Activated CD8-positive, alpha-beta memory T cell treated with anti-CD3 and anti-CD28 coated beads, Interleukin-2, amount 10 ng/mL, durations not matched to agents 7 days and 5 days (primary cell): ENCODE measurements at places on chromosomes 6 and 20. TPM values are rescaled to one million over a fixed set of nuclear protein-coding genes. Genes with fewer than 3 reads are reported as not detected.

GRCh38 chr20:51725584-51726176 is 42.5 kb downstream of the ATP9A start:
- peaks cover 19% of the 10 kb centered on the region for H3K27me3 ChIP-seq
- H3K4me1 ChIP-seq = no peaks in the 10 kb centered on the region
- no peak overlapping the region for H3K27ac ChIP-seq
- no peaks in the 10 kb centered on the region for H3K36me3 ChIP-seq

DNA sequence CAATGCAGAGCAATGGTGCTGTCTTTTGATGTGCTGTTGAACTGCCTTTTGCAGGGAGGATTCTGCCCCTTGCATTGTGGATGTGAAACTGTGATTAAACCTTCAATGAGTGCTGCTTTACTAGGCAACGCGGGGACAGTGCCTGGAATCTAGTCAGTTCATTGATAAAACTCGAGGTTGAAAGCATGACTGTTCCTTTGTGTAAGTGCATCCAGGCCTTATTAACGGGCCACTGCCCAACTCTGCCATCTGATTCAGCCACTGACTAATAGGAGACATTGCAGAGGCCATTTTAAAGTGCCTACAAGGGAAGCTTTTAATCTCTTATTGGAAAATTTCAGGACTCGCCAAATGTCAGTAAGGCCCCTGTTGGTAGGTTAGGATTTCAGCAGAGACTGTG is 49.3 kb downstream of the SLC35F1 start:
- no peak overlapping the region for H3K27ac ChIP-seq
- DNase-seq = no peak
- H3K4me1 ChIP-seq = no peaks in the 10 kb centered on the region
- H3K27me3 ChIP-seq = no peaks in the 10 kb centered on the region

- peaks cover 27% of the 10 kb centered on the region for H3K36me3 ChIP-seq
- peaks cover 54% of the 10 kb centered on the region for H3K4me1 ChIP-seq
- no peak overlapping the region for H3K4me3 ChIP-seq
- H3K27me3 ChIP-seq = no peaks in the 10 kb centered on the region
Measured at GRCh38 chr6:130720076-130720715, 107.0 kb upstream of the SMLR1 start.

- H3K4me3 ChIP-seq = no peak overlapping the region
- no peak for DNase-seq
- H3K36me3 ChIP-seq = no peaks in the 10 kb centered on the region
- H3K4me1 ChIP-seq = no peaks in the 10 kb centered on the region
- no peaks in the 10 kb centered on the region for H3K27me3 ChIP-seq
Measured at GRCh38 chr20:3565851-3566250, 95.0 kb downstream of the ATRN start.

- no peaks in the 10 kb centered on the region for H3K27me3 ChIP-seq
- H3K27ac ChIP-seq = no peak overlapping the region
- no peaks in the 10 kb centered on the region for H3K4me1 ChIP-seq
- H3K4me3 ChIP-seq = no peak overlapping the region
- no peaks in the 10 kb centered on the region for H3K36me3 ChIP-seq
Measured at GRCh38 chr6:165689699-165690098, 26.7 kb upstream of the PDE10A start.

TBX18 gene
- not detected for total RNA-seq

FYN gene
- 323 TPM for total RNA-seq

BNIP5 gene
- not detected for total RNA-seq

- H3K4me3 ChIP-seq = no peak overlapping the region
- peaks cover 87% of the 10 kb centered on the region for H3K4me1 ChIP-seq
- no peaks in the 10 kb centered on the region for H3K27me3 ChIP-seq
- peak; percentile 11 for DNase-seq
- H3K27ac ChIP-seq = no peak overlapping the region
- H3K36me3 ChIP-seq = peaks cover 25% of the 10 kb centered on the region
Measured at GRCh38 chr20:38857703-38858102, 52.2 kb downstream of the PPP1R16B start.

DNA sequence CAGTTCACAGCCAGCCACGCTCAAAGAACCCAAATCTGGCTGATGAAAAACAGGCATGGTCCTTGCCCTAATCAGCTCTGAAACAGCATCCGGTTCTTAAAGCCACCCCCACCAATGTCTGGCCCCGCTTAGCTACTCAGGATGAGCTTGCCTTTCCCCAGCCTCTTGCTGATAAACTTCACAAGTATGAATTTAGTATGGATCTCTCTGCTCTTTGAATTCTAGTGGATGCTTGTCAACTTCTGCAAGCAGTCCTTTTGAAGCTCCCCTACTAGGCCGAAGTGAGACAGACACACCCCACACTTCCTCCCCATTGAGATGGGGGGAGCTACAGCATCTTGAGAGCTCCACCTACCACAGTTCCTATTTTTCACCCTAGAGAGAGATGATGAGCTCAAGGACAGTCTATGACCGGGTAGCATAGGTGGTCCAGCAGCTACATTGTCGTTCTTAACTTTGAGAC is 36.7 kb downstream of the EBF4 start:
- H3K27me3 ChIP-seq = peaks cover 41% of the 10 kb centered on the region
- DNase-seq = no peak
- H3K27ac ChIP-seq = peak overlapping the region; percentile 66
- peaks cover 8% of the 10 kb centered on the region for H3K36me3 ChIP-seq

GRCh38 chr6:20870021-20870420 is 335.8 kb downstream of the CDKAL1 start:
- H3K27ac ChIP-seq = no peak overlapping the region
- H3K27me3 ChIP-seq = no peaks in the 10 kb centered on the region
- no peak for DNase-seq
- H3K36me3 ChIP-seq = peaks cover 1% of the 10 kb centered on the region

- no peaks in the 10 kb centered on the region for H3K4me1 ChIP-seq
- H3K27me3 ChIP-seq = peaks cover 4% of the 10 kb centered on the region
- H3K4me3 ChIP-seq = no peak overlapping the region
- H3K27ac ChIP-seq = no peak overlapping the region
- no peak for DNase-seq
Measured at GRCh38 chr6:34718976-34719375, 22.4 kb upstream of the ILRUN start.

DNA sequence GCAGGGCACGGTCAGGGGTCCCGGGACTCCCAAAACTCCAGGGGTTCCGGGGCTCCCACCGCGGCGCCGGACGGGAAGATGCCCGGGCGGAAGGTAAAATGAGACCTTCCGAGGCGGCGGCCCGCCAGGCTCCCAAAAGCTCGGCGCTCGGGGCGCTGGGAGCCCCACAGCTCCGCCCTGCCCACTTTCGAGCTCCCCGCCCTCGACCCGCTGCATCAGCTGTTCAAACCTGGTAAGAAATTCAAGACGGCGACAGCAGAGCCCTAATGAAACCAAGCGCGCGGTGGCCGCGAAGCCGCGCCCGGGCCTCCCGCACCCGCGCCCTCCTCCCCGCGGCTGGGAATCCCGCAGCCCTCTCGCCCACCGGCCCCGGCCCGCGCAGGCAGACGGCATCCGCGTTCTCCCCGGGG is 369 bp downstream of the SLC4A11 start:
- DNase-seq = peak; percentile 81
- no peak overlapping the region for H3K27ac ChIP-seq
- peaks cover 49% of the 10 kb centered on the region for H3K27me3 ChIP-seq
- H3K4me3 ChIP-seq = peak overlapping the region; percentile 72
- peaks cover 13% of the 10 kb centered on the region for H3K4me1 ChIP-seq
- H3K36me3 ChIP-seq = peaks cover 2% of the 10 kb centered on the region
